ENCODE measurements at places on chromosomes 12 and 14. TPM values are rescaled to one million over a fixed set of nuclear protein-coding genes. Genes with fewer than 3 reads are reported as not detected.

GRCh38 chr12:121778567-121779421 lies 14.7 kb downstream of the RHOF start:
- H3K4me3 ChIP-seq, result no peak overlapping the region
- no peak for DNase-seq
- H3K27me3 ChIP-seq, result no peaks in the 10 kb centered on the region
- H3K4me1 ChIP-seq, result peaks cover 2% of the 10 kb centered on the region

DNA sequence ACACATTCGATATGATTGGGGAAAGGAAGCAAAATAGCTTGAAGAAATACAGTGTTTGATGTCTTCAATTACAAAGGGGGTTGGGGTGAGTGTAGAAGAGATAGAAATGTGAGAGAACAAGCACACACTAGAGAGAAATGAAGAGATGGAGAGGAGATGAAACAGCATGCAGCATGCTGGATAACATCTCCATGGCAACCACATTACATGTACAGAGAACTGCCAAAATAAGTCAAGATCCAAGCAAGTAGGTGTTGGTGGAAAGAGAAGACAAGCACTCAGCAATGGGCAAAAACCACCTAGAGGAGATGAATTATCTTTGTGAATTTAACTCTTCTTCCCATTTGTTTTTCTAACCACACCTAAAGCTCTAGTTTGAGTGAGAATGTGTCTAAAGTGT lies 289.8 kb downstream of the GRIN2B start:
- H3K36me3 ChIP-seq, result no peaks in the 10 kb centered on the region
- no peaks in the 10 kb centered on the region for H3K27me3 ChIP-seq
- no peaks in the 10 kb centered on the region for H3K4me1 ChIP-seq
- no peak overlapping the region for H3K4me3 ChIP-seq
- no peak for DNase-seq
- H3K27ac ChIP-seq, result no peak overlapping the region

- no peak overlapping the region for H3K4me3 ChIP-seq
- no peaks in the 10 kb centered on the region for H3K36me3 ChIP-seq
- no peak overlapping the region for H3K27ac ChIP-seq
- H3K4me1 ChIP-seq, result peaks cover 9% of the 10 kb centered on the region
Observed at GRCh38 chr12:109863847-109864712, 16.3 kb downstream of the GLTP start.

DNA sequence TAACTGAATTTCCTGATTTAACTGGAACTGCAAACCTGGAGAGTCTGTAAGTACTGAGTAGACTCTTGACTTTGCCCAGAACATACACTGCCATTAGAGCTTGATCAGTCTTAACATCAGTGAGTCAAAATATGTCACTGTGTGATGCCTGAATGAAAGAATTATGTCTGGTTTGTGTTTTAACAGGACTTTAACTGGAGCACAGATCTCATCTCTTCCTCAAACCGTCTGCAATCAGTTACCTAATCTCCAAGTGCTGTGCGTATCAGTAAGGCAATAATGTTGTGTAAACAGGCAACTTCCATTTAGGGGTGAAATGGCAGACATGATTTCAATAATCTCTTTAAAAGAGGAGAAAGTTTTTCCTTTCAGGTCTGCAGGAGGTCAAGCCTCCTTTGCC lies 97.0 kb downstream of the ZFC3H1 start:
- no peak overlapping the region for H3K27ac ChIP-seq
- no peaks in the 10 kb centered on the region for H3K36me3 ChIP-seq
- no peaks in the 10 kb centered on the region for H3K4me1 ChIP-seq

DNA sequence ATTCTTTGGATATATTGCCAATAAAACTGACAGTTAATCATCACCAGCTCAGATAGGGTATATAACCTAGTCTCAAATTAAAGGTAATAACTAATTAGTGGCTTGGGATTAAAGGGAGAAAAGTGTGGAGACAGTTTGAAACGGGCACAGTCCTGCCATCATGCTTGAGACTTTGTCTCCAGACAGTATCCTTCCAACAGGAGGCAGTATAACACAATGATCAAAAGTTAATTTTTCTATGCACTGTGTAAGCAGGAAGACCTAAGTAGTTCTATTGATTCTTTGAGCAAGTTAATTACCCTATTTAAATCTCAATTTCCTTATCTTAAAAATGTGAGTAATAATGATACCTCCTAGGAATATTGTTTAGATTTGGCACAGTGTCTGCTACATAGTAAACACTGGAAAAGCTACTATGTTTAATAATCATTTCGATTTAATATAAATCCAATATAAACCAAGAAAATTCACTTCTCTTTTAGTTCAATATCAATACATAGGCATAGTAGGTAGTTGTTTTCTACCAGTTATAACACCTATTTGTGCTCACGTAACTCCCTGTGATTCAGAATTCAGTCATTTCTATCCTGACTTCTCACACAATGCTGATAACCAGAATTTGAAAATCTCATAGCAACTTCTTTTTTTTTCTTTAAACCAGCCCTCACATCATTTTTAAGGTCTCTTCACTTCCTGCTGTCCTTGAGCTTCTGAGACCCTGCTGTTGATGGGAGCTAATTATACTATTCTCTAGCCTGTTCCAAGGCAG lies 53.7 kb downstream of the GALNT4 start:
- H3K4me1 ChIP-seq, result peaks cover 4% of the 10 kb centered on the region
- H3K27ac ChIP-seq, result no peak overlapping the region
- DNase-seq, result no peak
- H3K27me3 ChIP-seq, result no peaks in the 10 kb centered on the region
- no peaks in the 10 kb centered on the region for H3K36me3 ChIP-seq

- H3K36me3 ChIP-seq, result no peaks in the 10 kb centered on the region
- no peaks in the 10 kb centered on the region for H3K27me3 ChIP-seq
- no peak overlapping the region for H3K27ac ChIP-seq
- DNase-seq, result no peak
- H3K4me3 ChIP-seq, result no peak overlapping the region
Observed at GRCh38 chr12:2403221-2403976, 350.6 kb downstream of the CACNA1C start.

GRCh38 chr14:94405486-94405885 lies 17.1 kb upstream of the SERPINA1 start:
- H3K36me3 ChIP-seq, result no peaks in the 10 kb centered on the region
- H3K4me3 ChIP-seq, result no peak overlapping the region
- H3K27ac ChIP-seq, result no peak overlapping the region
- no peaks in the 10 kb centered on the region for H3K4me1 ChIP-seq

GRCh38 chr12:24695657-24696329 lies 253.1 kb downstream of the BCAT1 start:
- DNase-seq, result no peak
- no peak overlapping the region for H3K27ac ChIP-seq
- peaks cover 1% of the 10 kb centered on the region for H3K4me1 ChIP-seq
- H3K36me3 ChIP-seq, result no peaks in the 10 kb centered on the region

DNA sequence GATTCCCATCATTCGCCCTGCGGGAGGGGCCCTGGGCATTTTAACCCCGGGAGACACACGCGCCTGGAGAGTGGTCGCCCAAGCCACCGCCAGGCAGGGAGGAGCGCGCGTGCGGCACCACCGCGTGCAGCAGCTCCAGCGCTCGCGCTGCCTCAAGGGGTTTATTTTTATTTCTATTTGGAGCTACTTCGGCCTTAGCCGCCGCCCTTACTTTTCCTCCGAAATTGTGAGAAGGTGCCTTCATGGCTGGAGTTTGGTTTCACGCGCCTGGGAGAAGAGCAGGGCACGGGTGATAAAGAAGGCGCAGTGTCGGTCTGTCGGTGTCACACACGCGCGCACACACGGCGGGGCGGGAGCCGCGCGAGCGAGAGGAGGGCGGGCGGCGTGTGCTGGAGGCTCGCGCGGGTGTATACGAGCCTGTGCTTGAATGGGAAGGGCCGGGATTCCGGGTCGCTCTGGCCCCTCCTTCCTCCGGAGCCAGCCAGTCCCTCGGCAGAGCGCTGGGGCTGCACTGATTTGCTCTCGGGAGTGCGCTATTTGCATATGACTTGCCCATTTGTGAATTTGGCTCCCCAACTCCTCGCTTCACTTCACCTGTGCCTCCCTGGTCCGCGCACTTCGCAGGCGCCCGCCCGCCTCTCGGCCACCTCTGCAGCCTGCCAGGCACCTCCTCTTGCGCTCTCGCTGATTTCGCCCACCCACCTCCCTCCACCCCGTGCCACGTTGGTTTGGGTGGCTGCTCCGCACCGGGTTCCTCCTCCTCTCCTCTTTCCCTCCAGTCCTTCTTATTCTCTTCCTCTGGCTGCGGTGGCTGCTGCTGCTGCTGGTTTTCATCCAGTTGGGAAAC lies 932.3 kb downstream of the DIO2 start:
- DNase-seq, result peak; percentile 21
- H3K36me3 ChIP-seq, result no peaks in the 10 kb centered on the region
- H3K4me3 ChIP-seq, result peak overlapping the region; percentile 46

DNA sequence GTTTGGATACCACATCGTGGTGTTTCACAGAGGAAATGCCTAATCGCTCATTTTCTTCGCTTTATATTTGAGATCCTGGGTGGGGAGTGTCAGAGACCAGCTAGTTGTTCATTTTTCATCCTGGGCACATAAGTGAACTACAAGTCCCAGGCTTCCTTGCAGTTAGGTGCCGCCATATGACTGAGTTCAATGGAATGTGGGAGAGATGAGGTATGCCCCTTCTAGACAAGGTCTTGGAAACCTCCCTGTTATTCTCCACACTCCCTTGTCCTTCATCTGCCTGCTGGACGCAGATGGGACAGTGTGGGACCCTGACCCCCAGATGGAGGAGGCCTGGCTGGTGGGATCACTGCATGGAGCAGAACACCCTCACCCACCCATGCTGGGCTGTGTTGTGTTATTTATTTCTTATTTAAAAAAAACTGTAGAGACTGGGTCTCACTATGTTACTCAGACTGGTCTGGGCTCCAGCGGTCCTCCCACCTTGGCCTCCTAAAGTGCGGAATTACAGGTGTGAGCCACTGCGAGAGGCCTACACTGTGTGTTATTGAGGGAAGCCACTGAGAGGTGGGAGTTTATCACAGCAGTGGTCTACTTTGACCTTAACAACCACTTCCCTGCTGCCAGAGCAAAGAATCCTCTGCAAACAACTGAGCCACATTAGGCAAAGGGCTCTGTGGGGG lies 42.9 kb upstream of the VRK1 start:
- no peaks in the 10 kb centered on the region for H3K27me3 ChIP-seq
- no peak overlapping the region for H3K27ac ChIP-seq
- no peaks in the 10 kb centered on the region for H3K4me1 ChIP-seq
- H3K4me3 ChIP-seq, result no peak overlapping the region
- no peak for DNase-seq
- H3K36me3 ChIP-seq, result no peaks in the 10 kb centered on the region

GRCh38 chr12:50677858-50678257 lies 86.0 kb upstream of the ATF1 start:
- H3K36me3 ChIP-seq, result no peaks in the 10 kb centered on the region
- H3K27me3 ChIP-seq, result no peaks in the 10 kb centered on the region
- no peak overlapping the region for H3K4me3 ChIP-seq
- DNase-seq, result no peak
- H3K4me1 ChIP-seq, result no peaks in the 10 kb centered on the region
- no peak overlapping the region for H3K27ac ChIP-seq

DNA sequence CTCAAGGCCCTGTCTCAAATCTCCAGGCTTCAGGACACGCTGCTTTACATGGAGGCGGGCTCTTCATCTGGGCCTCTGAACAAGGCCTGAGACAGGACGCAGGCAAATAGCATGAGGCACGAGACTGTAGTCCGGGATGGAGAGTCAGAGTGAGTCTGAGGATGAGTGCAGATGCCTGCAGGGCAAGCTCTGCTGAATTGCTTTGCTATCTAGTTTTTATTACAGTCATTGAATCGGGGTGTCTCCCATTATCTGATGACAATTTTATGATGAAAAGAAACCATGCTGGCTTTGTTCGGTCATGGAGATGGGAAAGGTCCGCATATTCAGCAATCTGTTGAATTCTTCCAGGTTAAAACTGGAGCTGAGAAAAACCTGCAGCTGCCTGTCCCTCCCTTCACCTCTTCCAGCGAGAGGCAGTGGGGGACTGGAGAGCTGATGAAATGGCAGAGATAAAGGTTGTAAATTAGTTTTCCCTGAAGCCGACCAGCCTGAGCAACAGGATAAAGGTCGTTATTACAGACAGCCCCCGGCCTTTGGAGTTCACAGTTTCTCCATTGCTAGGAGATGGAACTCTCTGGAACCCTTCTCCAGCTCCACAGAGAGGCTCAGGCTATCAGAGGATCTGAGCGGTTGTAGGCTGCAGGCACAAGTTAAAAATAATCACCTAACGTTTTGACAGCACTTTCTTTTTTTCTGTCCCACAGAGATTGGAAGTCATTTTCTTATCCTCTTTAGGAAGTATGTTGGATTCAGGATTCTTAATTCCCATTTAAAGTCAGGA lies 1.3 kb upstream of the ADGRD1 start:
- no peaks in the 10 kb centered on the region for H3K36me3 ChIP-seq
- H3K27me3 ChIP-seq, result no peaks in the 10 kb centered on the region
- H3K27ac ChIP-seq, result no peak overlapping the region
- no peak for DNase-seq

The DNAI7 gene
- 1.3 TPM for total RNA-seq

The ZDHHC22 gene
- total RNA-seq, result not detected

The SLC39A2 gene
- not detected for total RNA-seq

The OR6C75 gene
- total RNA-seq, result not detected

Data from ovary (tissue), 10 donors.